Cortex of kidney (tissue), 1 donor: ENCODE measurements at places on chromosomes 7 and 10.

GRCh38 chr7:92034116-92034515, 93.5 kb downstream of the AKAP9 start:
- DNase-seq: no peak

- no peak for DNase-seq
These were observed 80.4 kb downstream of the CHST15 start for GRCh38 chr10:124012991-124013390.

DNA sequence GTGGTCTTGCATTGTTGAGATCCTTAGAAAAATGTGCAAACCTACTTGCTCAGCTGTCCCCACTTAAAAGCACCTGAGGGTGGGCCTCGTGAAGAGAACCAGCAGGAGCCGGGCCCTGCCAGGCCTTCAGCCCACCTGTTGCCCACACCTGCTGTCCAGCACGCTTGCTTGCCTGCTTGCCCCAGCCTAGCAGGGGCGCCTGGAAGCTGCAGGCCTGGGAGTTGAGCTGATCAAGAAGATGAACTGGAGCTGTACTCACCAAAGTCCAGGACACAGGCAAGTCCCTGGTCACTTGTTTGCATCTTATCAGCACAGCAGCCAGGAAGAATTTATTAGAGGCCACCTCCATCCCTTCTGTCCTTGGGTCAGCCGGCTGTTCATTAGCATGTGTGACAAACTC, 23.2 kb downstream of the CYP26A1 start:
- no peak for DNase-seq

DNA sequence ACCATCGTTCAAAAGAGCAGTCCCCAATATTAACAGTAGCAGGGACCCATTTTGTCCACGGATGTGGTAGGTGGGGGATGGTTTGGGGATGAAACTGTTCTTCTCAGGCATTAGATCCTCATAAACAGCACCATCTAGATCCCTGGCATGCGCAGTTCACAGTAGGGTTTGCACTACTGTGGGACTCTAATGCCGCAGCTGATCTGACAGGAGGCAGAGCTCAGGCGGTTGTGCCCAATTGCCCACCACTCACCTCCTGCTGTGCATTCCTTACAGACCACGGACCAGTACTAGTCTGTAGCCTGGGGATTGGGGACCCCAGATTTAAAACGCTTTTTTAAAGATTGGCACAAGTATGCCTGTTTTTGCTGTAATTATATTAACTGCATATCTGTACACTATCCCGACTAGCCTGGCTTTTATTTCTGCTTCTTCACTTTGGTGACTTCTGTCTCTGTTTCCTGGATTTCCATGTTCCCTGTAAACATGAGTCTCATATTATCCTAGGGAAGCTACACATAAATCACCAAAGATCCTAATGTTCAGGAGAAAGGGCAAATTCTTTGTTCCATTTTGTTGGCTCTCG, 163.3 kb upstream of the AKR1E2 start:
- no peak for DNase-seq

DNA sequence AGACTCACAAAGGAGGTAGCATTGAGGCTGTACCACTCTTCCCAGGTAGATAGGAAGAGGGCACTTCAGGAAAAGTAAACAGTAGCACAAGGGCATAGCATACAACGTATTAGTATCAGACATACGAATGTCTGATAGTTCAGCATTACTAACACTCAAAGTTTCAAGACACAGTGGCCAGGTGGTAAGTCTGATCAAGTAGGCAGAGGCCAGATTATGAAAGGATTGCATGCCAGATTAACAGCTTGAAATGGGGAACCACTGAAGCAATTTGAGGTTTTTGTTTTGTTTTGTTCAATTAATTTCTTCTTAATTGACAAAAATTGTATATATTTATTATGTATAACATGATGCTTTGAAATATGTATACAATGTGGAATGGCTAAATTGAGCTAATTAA, 45.7 kb upstream of the IL6 start:
- no peak for DNase-seq

DNA sequence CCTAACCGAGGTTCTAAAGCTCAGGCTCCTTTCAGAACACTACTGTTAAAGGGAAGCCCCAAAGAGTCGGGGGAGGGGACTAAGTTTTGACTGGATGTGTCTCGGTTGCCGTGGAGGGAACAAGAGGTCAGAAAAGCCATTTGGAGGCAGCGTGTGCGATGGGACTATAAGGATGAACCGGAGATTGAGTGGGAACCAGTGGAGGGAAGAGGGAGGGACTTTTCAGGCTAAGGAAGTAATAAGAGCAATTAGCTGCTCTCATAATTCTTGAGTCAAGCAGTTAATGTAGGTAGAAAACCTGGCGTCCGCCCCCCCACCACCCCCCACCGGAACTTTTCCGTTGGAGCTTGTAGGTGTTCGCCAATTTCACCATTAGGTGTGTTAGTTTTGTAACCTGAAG, 491 bp upstream of the AKAP9 start:
- no peak for DNase-seq

DNA sequence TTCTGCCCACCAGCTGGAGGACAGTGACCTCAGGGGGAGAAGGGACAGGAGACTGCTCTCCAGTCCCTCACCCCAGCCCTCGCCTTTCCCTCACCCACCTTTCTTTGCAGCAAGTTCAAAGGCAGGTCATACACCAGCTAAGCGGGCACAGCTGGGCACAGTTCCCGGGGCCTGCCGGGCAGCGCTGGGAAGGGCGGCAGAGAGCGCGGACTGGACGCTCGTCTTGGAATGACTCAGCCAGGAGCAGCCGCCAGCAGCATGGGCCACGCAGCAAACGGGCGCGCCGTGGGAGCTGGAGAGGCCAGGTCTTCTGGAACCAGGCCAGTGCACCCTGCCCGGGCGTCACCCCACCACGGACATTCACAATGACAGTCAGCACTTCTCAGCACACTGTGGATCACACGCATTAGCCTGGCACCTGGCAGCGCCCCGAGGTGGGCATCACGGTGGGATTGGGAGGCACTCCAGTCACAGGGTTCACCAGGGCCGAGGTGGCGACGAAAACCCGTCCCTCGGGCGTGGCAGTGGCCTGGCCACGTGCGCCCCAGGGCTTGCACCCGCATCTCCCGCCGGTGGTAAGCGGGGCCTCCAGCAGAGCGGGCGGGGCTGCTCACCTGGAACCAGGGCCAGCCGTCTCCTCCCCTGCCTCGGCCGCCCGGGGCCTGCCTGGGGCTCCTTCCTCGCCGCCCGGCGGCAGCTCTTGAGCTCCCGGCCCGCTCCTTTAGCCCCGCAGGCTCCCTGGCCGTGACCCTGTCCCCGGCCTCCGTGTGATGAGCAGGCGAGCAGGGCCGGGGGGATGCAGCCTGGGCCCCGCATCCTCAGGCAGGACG, 29.0 kb upstream of the WDFY4 start:
- DNase-seq: no peak

DNA sequence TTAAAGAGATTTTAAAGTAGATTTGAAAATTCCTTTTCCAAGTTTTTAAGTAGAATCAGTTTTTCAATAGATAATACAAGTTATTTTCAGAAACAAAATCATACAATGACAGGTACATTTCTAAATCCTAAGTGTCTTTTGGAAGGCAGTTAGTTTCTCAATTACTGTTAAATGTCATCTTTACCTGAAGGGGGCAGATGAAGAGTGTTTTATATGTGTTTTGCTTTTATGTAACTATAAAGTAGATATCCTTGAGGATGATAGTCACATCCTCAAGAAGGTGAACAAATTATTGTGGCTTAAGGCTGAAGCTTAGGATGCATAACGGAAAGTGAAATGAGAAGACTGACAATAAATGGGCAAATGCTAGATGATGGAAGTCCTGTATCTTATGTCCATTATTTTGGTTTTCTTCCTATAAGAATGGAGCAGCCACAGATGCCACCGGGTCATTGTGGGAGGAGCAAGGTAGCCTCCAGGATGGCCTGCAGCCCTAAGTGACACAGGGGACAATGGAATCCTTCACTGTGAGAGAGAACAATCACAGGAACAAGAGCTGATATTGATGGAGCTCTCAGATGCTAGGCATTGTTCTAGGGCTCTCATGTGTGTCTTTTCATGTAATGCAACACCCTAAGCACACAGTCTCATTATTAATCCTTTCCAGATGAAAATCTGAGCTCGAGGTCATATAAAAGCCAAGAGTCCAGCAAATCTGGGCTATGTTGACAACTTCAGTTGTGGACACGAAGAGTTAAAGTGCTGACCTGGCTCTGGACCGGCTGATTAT, 14.1 kb upstream of the MKX start:
- no peak for DNase-seq

- no peak for DNase-seq
These were observed 71.1 kb upstream of the GLCCI1 start for GRCh38 chr7:7897509-7897908.

- no peak for DNase-seq
These were observed 96.6 kb downstream of the ZNF248 start for GRCh38 chr10:37760817-37761216.

DNA sequence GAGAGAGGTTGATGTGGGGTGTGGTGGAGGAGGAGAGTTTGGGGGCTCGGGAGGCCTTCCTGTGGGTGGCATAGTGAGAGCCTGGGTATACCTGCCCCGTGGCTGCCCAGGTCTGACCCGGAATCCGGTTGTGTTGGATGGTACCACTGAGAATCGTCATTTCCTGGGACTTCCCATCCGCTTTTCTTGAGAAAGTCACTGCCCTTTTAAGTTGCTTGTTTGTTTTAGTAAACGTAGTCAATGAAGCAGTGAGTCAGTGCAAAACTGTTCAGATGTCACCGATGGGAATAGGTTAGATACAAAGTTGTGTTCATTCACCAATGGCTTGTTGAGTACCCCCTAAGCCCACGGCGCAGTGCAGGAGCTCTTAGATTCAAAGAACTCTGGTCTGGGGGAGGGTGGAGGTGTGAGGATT, 285.8 kb downstream of the CAMK1D start:
- no peak for DNase-seq

GRCh38 chr10:44172883-44173607, 211.9 kb downstream of the CXCL12 start:
- no peak for DNase-seq

- DNase-seq: no peak
These were observed 74.3 kb downstream of the PTN start for GRCh38 chr7:137269240-137269639.

DNA sequence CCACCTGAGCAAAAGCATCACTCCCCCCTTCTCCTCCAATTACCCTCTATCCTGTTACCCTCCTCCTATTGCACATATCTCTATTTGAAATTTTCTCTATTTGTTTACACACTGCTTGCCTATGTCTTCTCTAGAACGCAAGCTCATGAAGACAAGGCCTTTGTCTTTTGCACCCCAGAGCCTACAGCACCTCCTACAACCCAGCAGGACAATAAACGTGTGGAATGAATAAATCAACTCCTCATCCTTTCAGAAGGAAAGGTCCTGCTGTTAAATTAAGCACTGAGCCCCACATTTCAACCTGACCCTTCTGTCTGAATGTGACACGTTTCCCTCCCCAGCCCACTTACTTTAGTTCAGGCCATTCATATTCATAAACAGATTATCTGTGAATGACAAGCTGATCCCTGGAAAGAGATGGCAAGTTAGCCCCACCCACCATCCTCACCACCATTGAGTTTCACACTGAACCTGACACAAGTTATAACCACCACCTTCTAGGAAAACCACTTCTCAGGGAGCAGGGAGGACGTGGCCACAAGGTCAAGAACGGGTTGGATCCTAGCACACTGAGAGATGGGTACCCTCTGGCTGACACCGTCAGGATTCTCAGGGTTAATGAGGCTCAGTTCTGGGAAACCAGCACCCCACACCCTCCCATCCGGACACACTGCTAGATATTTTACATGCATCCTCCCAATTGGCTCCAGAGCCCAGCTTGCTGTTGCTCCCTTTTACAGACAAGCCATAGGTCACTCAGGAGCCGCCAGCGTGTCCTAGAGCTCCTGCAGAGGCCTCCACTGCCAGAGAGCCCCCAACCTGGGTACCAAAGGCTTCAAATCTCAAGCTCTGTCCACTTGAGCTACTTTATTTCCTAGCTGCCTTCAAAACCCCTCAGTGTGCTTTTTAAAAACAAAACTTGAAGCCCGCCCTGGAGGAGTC, 934 bp downstream of the PRTFDC1 start:
- DNase-seq: no peak

GRCh38 chr7:94111009-94111408, 106.9 kb upstream of the BET1 start:
- no peak for DNase-seq

GRCh38 chr7:82528577-82529310, 85.2 kb upstream of the CACNA2D1 start:
- DNase-seq: no peak

- DNase-seq: no peak
These were observed 330.0 kb upstream of the PRKCQ start for GRCh38 chr10:6909905-6910560.

- DNase-seq: no peak
These were observed 23.2 kb downstream of the POR start for GRCh38 chr7:75937958-75938786.

DNA sequence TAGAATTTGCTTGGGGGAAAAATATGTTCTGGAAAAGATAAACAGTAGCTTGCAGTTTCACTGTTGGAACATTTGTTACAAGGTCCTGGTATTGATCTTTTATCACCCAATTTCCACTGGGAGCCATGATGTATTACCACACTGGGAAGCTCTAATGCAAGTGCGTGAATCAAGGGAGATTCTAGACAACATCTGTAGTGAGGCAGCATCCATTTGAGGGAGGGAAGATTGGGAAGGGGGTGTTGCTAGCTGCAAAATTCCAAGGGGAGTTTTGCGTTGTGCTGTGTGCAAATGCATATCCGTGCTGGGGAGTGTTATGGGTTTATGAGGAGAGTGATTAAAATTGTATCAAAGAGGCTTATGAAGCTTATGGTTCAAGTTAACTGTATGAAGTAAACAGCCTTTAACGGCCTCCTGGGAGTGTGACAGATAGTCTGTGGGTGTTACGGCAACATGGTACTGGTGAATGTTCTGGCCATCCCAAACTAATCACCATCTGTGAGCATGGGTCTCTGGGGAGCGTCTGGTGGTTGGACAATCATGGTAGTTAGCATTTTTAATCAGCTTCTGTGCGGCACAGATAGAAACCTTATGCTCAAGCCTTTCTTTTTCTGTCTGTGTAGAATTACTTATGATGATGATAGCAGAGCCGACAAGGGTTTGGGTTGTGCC, 601.9 kb upstream of the GALNT17 start:
- DNase-seq: no peak

DNA sequence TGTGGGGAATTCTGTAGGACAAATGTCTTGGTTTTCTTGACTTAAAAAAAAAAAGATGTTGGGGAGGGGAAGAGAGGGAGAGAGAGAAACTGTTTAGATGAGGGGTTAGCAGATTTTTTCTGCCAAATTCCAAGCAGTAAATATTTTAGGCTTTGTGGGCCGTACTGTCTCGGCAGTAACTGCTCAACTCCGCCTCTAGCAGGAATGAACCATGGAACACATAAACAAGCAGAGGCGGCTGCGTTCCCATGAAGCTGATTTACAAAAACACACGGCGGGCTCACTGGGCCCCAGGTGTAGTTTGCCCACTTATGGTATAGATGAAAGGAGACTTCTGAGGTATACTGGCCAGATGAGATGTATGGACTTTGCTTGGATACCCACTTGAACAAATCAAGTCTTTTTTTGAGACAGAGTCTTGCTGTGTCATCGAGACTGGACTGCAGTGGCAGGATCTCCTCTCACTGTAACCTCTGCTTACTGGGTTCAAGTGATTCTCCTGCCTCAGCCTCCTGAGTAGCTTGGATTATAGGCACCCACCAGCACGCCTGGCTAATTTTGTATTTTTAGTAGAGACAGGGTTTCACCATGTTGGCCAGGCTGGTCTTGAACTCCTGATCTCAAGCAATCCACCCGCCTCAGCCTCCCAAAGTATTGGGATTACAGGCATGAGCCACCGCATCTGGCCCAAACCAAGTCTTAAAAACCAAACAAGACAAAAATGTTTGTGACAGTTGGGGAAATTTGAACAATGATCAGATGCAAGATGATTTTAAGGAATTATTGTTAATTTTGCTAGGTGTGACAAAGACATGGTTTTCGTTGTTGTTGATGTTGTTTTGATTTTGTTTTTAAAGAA, 9.7 kb upstream of the ADAMTS14 start:
- no peak for DNase-seq
